ENCODE measurements at places on chromosomes 5 and 9.
A peak's percentile ranks its signal among the peaks of the same experiment; 100 is the strongest.

DNA sequence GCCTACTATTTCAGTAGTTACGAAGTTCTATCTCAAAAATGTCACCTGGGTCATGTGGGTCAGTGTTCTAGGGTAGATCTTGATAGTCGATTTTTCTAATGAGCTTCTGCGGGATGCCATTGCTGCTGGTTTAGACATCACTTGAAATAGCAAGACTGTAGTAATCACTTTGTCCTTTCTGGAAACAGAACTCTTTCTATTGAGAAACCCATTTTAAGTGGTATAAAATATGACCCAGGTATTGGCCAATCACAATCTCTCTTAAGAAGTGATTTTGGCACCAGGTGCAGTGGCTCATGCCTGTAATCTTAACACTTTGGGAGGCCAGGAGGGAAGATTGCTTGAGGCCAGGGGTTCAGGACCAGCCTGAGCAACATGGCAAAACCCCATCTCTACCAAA, 17.6 kb downstream of the ARRDC3 start:
- DNase-seq, result no peak

- no peak for DNase-seq
Observed at GRCh38 chr5:128536254-128537220, 1.5 kb downstream of the FBN2 start.

- DNase-seq, result no peak
Observed at GRCh38 chr5:159252195-159252594, 10.9 kb upstream of the UBLCP1 start.

DNA sequence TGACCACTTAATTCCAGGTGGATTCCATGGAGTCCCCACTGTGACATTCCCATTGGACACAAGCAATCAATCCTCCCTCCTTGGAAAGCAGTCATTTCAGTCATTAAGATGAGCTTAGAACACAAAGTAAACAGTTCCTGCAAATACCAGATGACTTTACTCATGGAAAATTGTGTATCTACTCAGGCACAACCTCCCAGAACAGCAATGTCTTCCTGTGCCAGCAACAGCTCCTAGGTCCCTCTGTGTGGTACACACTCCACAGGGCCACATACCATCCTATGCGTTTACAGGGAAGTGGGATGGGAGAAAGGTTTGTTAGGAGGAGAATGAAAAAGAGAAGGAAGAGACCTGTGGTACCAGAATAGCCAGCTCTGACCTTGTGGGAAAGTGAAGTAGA, 53.7 kb downstream of the MTMR12 start:
- no peak for DNase-seq

DNA sequence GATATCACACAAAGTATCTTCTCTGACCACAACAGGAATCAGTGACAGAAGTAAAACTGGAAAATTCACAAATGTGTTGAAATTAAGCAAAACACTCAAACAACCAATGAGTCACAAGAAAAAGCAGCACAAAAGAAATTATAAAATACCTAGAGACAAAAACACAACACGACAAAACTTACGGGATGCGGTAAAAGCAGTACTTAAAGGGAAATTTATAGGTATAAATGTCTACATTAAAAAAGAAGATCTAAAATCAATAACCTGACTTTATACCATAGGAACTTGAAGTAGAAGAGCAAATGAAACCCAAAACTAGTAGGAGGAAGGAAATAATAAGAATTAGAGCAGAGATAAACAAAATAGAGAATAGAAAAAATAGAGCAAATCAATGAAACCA, 2.8 kb upstream of the WDR41 start:
- DNase-seq, result no peak

DNA sequence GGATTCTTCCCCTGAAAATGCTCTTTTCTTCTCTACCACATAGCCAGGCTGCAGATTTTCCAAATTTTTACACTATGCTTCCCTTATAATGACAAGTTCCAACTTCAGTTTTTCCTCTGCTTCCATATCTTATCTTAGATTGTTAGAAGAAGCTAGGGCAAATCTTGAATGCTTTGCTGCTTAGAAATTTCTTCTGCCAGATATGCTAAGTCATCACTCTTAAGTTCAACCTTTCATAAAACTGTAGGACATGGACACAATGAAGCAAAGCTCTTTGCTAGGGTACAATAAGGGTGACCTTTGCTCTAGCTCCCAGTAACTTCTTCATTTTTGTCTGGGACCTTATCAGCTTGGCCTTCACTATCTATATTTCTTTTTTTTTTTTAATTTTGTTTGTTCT, 88.7 kb downstream of the NXNL2 start:
- no peak for DNase-seq

DNA sequence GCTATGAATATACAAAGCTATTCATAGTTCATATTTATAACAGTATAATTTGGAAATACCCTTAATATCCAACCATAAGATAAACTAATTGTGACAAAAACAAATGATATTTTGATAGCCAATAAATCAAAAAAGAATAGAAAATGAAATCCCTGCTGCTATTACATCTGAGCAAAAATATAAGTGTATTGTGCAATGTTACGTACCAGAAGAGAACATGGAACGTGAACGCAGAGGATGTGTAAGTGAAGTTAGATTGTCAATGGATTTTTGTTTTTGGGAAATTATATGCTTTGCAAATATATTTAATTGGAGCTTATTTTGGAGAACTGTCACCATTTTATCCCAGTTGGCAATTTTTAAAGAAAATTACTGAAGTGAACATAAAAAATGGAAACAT, 15.4 kb downstream of the GCNT1 start:
- DNase-seq, result no peak

- no peak for DNase-seq
Observed at GRCh38 chr9:134531220-134531970, 110.2 kb upstream of the COL5A1 start.

- DNase-seq, result no peak
Observed at GRCh38 chr9:125732562-125732961, 14.6 kb upstream of the PBX3 start.

GRCh38 chr9:2017331-2018161, 2.4 kb downstream of the SMARCA2 start:
- DNase-seq, result no peak

DNA sequence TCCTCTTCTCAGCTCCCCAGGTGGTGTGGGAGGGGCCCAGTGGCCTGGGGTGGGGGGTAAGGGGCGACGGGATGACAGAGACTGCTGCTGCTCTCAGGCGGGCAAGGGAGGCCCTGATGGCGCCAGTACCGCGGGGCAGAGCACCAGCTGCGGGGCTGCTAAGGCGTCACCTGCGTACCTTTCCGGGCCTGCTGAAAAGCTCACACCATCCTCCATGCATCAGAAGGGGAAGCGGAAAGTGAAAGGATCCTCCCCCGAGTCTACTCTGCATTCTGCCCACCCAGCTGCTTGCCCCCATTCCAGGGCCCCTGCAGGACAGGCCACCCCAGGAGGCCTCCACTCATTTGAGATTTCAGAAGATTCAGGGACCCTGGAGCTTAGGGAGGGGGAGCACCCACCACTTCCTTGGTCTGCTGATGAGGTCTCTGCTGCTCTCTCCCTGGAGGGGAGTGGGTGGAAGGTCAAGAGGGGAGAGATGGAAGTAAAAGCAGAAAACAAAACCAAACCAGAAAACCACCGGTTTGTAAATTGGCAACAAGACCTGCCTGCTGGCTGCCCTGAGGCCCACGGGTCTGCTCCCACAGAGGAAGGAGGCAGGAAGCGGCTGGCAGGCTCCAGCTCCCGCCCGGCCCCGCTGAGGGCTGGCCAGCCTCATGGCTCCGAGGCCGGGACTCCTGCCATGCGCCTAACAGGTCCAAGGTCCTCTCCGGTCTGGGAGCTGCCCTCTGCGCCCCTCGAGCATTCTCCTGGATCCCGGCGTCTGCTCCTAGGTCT, 33.6 kb downstream of the PRRT1B start:
- DNase-seq, result peak; percentile 44

- DNase-seq, result no peak
Observed at GRCh38 chr9:74953235-74953751, 581 bp upstream of the C9orf40 start.

- no peak for DNase-seq
Observed at GRCh38 chr9:26504057-26504456, 388.5 kb downstream of the CAAP1 start.

DNA sequence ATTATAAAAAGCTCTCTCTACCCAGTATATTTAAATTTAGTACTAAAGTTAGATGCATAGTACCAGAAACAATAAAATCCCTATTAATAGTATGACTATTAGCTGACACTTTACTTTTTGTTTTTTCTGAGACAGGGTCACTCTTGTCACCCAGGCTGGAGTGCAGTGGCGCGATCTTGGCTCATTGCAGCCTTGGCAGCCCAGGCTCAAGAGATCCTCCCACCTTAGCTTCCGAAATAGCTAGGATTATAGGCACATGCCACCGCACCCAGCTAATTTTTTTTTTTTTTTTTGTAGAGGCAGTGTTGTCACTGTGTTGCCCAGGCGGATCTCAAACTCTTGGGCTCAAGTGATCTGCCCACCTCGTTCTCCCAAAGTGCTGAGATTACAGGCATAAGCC, 8.0 kb downstream of the CCNG1 start:
- no peak for DNase-seq

- no peak for DNase-seq
Observed at GRCh38 chr5:1883925-1884677, 1.4 kb upstream of the IRX4 start.

GRCh38 chr9:111051400-111051799, 13.1 kb upstream of the LPAR1 start:
- DNase-seq, result no peak

DNA sequence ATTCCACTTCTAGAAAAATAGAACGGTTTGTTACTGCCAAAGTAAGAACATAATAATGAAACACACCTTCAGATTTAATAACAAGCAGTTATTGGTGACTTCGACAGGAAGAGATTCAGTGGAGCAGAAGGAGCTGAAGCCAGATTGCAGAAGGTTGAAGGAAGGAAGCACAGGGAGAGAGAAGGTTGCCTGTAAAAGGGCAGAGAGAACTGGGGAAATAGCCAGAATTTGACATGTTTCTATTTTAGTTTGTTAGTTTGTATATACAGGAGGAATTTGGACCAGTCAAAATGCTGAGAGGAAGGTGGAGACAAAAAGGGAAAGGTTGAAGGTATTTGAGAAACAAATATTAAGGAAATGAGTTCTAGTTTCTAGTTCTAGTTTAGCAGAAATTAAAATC, 269.2 kb upstream of the ELAVL2 start:
- DNase-seq, result no peak

- DNase-seq, result no peak
Observed at GRCh38 chr9:39108145-39108544, 179.8 kb downstream of the CNTNAP3 start.

GRCh38 chr9:77985996-77986395, 45.6 kb downstream of the GNAQ start:
- DNase-seq, result no peak

- no peak for DNase-seq
Observed at GRCh38 chr9:100718717-100719116, 140.8 kb downstream of the CAVIN4 start.

DNA sequence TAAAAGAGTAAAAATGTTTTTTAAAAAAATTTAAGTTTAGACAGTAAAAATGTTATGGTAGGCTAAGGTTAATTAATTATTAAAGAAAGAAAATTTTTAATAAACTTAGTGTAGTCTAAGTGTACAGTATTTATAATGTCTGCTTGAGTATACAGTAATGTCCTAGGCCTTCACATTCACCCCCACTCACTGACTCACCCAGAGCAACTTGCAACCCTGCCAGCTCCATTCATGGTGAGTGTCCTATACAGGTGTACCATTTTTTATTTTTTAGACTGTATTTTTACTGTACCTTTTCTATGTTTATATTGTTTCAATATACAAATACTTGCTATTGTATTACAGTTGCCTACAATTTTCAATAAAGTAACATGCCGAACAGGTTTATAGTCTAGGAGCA, 234.1 kb downstream of the AUH start:
- no peak for DNase-seq

- no peak for DNase-seq
Observed at GRCh38 chr5:6761333-6761732, 48.1 kb downstream of the TENT4A start.

DNA sequence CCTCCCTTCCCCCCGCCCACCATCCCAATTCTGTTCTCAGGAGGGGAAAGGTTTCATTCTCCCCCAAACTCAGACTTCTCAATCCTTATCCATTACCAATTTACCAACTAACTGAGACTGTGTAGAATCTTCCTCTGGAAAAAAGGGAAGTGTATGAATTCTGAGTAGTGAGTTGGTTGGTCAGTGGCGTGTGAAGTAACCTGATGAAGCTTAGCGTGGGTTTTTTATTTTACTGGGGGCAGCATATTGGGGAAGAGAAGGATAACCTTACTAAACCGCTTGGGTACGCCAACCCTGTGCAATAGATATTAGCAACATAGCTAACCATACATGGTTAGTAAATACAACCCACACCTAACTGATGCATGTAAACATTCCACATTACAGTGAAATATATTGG, 1.1 kb upstream of the DNAJC21 start:
- DNase-seq, result no peak

DNA sequence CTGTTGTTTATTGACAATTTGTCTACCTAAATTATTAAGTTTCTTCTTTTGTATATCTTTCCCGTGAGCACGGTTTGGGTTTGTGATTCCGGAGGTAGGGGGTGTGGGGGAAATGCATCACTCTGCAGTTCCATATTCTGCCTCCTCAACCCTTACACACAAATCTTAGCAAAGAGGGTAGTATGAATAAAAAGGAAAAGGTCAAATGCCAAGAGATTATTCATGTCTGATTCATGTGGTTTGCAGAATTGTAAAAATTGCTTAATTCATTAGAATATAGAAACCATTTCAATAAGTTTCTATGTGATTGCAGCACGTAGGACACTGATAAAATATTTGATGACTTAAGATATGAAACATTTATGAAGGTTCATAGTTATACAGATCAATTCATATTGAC, 601.9 kb downstream of the SEMA5A start:
- no peak for DNase-seq

DNA sequence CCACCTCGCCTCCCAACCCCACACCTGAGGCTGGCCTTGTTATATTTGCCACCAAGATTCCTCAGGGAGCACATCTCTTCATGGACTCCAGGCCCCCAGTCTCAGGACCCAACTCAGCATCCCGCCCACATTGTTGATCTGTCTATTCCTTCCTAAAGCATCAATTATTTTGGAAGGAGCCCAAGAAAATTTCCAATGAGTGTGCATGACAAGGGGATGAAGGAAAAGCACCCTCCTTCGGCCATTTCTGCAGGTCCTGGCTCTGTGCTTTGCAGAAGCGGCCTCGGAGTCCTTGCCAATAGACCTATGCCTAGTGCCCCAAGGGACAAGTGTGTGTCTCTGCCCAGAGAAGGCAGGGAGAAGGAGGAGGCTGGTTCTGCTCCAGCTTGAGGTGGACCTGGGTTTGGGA, 273.2 kb downstream of the GADD45G start:
- no peak for DNase-seq

DNA sequence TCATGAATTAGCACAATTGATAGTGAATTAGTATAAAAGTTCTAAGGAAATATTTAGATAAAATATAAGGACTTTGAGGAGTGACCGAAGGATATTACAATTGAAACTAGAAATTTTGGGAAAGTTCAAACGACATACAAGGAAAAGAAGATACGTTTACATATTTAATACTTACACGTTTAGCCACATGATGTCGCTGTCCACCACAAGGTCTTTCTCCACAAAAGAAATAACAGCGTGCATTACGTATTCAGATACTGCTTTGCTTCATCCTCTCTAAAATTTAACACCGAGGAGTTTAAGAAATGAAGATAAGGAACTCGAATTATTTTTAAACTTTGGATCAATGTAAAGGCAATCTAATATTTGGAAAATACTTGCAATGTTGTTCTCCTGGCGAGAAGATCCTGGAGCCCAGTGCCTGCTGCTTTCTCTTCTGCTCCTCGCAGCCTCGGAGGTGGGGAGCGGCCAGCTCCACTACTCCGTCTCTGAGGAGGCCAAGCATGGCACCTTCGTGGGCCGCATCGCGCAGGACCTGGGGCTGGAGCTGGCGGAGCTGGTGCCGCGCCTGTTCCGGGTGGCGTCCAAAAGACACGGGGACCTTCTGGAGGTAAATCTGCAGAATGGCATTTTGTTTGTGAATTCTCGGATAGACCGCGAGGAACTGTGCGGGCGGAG, at the start of gene PCDHA3:
PCDHA3 (plus strand) TSS at position 242 of the 678 bp plus-strand sequence.
- no peak for DNase-seq
